Cortex of kidney (tissue), 1 donor: ENCODE measurements at places on chromosomes 6 and 20.

- no peak for DNase-seq
Observed at GRCh38 chr6:129596522-129596921, 113.5 kb downstream of the ARHGAP18 start.

DNA sequence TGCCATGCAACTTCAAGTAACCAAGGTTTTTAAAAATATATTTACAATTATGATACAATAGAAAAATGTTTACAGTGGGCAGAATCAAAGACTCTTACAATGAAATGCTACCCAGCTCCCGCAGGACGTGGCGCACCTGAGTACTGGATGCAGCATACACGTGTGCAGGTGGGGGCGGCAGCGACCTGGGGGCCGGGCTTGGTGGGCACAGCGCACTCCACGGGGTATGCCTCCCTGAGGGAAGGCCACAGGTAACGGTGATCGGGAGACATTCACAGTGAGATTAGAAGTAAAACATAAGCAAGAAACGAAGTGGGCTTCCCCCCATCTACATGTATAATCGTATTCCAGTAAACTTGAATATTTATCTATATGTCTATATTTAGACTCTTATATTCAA is 54.2 kb downstream of the WDR27 start:
- no peak for DNase-seq

DNA sequence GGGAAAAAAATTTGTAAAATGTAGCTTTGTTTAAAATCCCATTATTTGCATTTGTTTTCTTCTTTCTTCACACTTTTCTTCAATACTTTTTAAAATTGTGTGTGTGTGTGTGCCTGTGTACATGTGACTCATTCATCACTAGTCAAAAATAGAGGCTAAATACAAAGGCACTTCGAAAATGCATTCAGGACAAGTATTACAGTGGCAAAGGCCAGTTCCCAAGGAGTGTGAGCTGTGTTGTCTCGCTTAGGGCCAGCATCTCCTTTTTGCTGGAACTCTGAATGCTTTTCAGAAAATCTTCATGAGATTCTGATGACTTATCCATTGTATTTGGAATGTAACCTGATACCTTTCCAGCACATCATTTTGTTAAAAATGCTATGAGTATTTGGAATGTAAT is 288.5 kb upstream of the CNR1 start:
- no peak for DNase-seq

DNA sequence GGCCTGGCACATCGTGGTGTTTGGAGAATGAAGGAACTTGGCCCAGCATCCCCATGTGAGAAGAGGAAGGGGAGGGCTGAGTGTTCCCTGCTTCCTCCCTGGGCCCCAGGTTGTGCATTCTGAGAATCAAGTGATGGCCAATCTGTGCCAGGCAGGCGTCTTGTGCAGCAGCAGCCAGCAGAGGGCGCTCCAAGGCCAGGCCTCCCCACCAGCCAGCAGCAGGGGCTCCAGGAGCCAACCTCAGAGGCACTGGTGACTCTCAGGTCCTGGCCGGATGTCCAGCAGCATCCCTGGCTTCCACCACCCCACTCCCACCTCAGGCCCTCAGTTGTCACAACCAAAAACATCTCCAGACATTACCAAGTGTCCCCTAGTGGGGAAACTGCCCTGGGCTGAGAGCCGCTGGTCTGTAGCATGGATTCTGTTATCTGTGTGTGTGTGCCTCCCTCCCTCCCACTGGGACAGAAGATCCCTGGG is 192.0 kb downstream of the PREX1 start:
- DNase-seq: no peak

- no peak for DNase-seq
Observed at GRCh38 chr20:49750611-49751396, 37.1 kb upstream of the B4GALT5 start.

- no peak for DNase-seq
Observed at GRCh38 chr6:39488255-39488879, 165.9 kb upstream of the KCNK16 start.

DNA sequence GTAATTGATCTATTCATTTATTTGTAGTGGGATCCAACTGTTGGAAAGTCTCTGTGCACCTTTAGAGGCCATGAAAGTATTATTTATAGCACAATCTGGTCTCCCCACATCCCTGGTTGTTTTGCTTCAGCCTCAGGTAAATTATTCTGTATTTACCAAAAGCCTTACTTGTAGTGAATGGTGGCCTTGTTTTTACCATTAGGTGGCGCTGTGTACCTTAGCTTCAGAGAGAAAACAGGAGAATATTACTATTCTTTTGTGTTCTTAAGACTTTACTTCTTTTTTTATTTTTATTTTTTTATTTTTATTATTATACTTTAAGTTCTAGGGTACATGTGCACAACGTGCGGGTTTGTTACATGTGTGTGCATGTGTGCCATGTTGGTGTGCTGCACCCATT is 23.7 kb downstream of the PEX7 start:
- DNase-seq: no peak

DNA sequence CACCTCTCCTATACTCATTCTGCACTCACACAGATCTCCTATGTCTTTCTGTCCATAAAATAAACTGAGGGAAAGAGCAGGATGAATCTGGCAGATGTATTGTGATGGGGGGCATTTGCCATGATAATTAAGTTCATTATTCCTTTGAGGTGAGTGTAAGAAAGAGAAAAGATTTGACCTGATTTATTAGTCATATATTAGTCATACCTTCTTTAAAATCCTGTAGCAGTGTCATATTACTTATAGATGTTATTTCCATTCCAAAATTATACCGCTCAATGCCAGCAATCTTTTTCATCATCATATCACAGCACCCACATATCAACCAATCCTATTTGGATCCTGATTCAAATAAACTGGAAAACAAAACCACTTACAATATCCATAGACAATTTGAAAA is 733.3 kb upstream of the SLC35B3 start:
- no peak for DNase-seq

GRCh38 chr6:62740171-62740570 is 454.1 kb upstream of the KHDRBS2 start:
- DNase-seq: no peak

DNA sequence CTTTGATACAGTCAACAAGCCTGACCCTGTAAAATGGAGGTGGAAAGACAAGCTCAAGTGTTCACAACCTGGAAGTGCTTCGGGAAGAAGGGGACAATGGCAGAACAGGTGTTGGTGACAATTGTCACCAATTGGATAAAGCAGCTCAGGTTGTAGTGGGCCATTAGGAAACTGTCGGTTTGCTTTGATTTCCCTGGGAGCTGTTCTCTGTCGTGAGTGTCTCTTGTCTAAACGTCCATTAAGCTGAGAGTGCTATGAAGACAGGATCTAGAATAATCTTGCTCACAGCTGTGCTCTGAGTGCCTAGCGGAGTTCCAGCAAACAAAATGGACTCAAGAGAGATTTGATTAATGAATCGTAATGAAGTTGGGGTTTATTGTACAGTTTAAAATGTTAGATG is 15.0 kb downstream of the CCR6 start:
- no peak for DNase-seq

- no peak for DNase-seq
Observed at GRCh38 chr6:35358086-35358485, 15.7 kb downstream of the PPARD start.

- no peak for DNase-seq
Observed at GRCh38 chr6:109944448-109944847, 33.7 kb upstream of the GPR6 start.

DNA sequence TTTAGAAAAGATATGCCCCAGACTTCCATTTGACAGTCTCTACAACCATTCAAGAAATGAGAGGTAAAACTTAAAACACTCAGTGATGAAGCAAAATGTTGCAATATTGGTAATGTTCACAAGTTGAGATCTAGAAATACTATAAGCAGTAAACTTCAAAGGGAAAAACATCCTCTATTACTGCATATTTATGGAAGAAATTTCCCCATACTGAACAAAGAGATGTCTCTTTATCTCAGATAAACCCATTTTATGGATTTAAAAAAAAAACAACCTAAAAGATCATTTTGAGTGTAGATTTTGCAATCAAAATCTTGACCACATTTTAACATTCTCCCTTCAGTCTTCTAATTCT is 177.8 kb upstream of the TAB2 start:
- no peak for DNase-seq

- no peak for DNase-seq
Observed at GRCh38 chr20:37528446-37529213, 954 bp upstream of the BLCAP start.

GRCh38 chr20:59422872-59423544 is 122.6 kb downstream of the EDN3 start:
- DNase-seq: no peak

DNA sequence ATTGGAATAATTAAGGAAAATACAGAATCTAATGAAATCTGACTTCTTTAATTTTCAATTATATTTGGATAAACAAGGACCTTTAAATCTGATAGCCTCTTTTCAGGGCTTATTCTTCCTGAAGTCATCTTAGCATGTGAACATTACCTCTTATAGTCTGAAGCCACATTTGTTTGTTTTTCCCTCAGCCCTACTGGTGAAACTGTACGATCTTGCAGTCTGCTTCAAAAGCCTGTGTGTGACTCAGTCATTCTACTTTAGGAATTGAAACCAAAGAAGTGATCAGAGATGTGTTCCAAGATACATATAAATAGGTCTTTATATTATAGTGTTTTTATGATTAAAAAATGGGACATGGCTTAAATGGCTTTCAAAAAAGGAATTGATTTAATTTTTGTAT is 67.5 kb downstream of the MACROD2 start:
- no peak for DNase-seq

- DNase-seq: no peak
Observed at GRCh38 chr6:147077251-147077650, 127.0 kb upstream of the STXBP5 start.

DNA sequence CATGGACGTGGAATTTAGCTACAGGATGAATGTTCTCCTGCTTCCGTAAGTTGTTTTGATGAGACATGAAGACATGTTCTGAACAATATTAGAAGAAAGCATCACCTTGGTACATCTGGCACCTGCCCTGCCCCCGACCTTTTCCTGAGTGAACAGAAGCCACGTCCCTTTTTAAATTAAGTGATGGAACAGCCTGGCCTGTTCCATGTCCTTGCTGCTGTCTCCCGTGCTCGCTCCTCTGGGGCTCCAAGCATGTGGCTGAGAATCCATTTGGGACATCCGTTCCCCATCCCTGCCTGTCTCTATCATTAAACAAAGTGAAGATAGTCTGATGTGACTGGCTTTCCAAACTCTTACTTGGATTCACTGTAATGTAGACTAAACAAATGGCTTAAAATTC is 36.4 kb downstream of the ERMARD start:
- DNase-seq: no peak

- DNase-seq: no peak
Observed at GRCh38 chr6:85669735-85670194, 27.1 kb upstream of the SYNCRIP start.

DNA sequence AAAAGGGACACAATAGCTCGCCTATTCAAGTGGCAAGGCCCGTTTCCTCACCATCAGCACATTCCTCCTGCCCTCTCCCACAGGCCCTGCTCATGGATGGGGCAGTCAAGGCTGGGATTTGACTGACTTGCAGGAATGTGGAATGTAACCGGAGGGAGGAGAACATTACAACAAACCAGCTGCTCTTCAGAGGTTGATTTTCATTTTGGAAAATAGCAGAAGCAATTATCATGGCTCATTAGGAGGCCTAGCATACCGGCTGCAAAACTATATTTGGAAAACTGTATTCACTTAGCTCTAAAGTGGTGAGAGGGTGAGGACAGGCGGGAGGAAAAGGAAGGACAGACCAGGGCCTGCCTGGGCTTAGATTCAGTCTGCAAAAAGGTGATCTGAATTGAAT is 283.7 kb downstream of the CD83 start:
- DNase-seq: no peak

DNA sequence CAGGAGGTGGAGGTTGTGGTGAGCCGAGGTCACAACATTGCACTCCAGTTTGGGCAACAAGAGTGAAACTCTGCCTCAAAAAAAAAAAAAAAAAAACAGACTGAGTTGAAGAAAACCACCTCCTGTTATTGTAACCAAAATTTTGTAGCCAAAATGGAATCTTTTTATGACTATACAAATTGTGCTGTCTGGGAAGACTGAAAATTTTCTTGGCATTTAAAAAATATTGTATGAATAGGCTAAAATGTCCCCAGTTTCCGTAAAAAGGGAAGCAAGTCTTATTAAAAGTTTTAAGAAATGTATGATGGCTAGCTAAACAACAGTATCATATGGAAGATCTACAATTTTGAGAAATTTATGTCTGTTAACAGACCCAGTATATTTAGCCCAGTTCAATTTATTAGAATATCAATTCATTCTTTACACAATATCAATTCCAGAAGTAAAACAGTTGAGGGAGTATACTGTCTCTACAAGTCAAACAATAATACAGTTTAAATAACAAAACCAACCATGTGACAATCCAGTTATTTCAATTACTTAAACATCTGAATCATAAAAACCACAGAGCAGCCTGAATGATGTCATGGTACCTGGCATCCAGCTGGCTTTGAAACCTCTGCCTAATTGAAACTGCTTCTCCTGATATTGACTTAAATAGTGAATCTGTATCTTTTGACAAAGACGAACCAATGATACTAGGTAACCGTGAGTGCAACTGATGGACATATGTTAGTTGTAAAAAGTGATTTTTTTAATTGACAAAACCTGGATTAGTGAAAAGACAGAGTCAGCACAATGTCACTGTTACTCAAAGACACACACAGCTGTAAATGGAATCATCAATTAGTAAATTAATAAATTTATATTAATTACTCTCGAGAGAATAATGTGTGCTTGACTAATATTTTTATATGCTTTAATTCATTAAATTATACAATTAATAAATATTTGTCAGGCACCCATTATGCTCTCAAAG is 166.6 kb upstream of the MARCKS start:
- no peak for DNase-seq

DNA sequence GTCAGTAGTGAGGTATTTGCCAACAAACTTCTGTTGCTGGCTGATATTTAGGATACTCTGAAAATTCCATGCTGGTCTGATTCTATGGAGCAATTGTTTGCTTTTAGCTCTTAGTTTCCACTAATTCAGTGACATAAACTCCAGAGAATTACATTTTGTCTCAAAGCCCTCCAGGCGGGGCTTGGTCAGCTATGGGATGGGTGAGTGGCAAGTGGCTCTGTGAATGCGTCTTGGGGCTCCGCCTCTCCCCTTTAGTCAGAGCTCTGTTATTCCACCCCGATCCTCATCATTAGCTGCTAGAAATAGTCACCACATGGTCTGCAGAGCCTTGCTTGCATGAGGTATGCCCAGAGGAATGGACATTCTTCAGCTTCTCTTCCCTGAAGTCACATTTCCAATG is 540.6 kb downstream of the QKI start:
- no peak for DNase-seq

DNA sequence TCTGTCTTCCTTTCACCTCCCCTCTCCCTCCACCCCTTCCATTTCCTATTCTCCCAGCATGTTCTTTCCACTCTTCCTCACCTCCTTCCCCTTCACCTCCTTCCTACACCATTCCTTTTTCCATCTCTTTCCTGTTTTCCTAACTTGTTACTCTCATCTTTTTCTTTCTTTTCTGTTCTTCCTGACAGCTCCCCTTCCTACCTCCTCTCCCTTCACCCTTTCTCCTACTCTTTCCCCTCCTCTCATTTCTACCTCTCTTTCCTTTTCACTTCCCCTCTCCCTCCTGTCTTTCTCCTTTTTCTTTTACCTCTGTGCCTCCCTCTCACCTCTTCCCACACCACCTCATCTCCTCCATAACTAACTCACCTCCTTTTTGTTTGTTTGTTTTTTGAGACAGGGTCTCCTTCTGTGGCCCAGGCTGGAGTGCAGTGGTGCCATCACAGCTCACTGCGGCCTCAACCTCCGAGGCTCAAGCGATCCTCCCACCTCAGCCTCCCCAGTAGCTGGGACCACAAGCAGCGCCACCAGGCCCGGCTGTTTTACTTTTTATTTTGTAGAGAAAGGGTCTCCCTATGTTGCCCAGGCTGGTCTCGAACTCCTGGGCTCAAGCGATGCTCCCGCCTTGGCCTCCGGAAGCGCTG is 864 bp upstream of the ARFGEF2 start:
- DNase-seq: no peak
